Kasumi-1 (cell line): ENCODE measurements at places on chromosomes 12 and 14.
A peak's percentile ranks its signal among the peaks of the same experiment; 100 is the strongest.

DNA sequence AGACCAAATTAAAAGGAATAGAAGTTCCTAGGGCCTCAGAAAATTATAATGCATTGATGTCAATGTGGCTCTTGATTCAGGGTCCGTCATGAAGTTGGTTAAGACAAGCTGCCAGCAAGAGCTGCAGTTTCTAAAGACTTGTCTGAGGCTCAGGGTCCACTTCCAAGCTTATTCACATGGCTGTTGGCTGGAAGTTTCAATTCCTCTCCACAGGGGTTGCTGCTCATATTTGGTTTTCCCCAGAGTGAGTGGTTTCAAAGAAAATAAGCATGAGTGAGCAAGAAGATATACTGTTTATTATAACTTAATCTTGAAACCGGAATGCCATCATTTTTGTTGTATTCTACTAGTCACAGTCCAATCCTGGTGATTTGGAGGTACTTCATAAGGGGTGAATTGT lies 1247.4 kb downstream of the LRFN5 start:
- DNase-seq = no peak

DNA sequence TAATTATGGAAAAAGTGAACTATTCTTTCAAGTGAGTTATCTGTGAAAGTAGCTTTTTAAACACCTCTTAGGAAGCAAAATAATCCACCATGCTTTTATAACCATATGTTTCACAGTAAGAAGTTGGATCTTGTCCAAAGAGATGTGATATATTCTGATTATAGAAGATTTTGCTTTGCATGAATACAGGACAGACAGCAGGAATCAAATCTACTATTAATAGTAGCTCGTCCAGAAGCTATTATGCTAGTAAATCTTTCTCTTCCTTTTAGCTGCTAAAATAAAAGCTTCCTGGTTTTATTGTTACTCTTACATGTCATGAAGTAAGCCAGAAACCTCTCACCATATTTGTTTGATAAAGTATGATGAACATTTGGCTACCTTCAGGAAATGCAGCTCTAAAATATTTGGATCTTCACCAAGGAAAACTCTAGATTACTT lies 257.0 kb downstream of the IPO8 start:
- no peak for DNase-seq

GRCh38 chr12:60345442-60345841 lies 749.6 kb downstream of the SLC16A7 start:
- no peak for DNase-seq

GRCh38 chr14:45785240-45785639 lies 532.2 kb upstream of the MIS18BP1 start:
- no peak for DNase-seq

- DNase-seq = no peak
These were observed 2.9 kb downstream of the ATL1 start for GRCh38 chr14:50562841-50563240.

- no peak for DNase-seq
These were observed 3.8 kb upstream of the PLEKHG6 start for GRCh38 chr12:6306599-6307220.

GRCh38 chr14:63632932-63633514 lies 8.6 kb downstream of the WDR89 start:
- peak; percentile 75 for DNase-seq

GRCh38 chr14:102939820-102940561 lies 17.5 kb downstream of the AMN start:
- DNase-seq = no peak

- peak; percentile 44 for DNase-seq
These were observed 1.4 kb downstream of the ACTN1 start for GRCh38 chr14:68977718-68978171.

- DNase-seq = peak; percentile 11
These were observed 53.6 kb downstream of the CHST11 start for GRCh38 chr12:104510145-104510872.

GRCh38 chr14:95255487-95255886 lies 64.2 kb downstream of the CLMN start:
- DNase-seq = no peak

- DNase-seq = no peak
These were observed 3.7 kb upstream of the FERMT2 start for GRCh38 chr14:52954346-52955214.

GRCh38 chr14:99280852-99281251 lies 8.9 kb upstream of the BCL11B start:
- DNase-seq = no peak

DNA sequence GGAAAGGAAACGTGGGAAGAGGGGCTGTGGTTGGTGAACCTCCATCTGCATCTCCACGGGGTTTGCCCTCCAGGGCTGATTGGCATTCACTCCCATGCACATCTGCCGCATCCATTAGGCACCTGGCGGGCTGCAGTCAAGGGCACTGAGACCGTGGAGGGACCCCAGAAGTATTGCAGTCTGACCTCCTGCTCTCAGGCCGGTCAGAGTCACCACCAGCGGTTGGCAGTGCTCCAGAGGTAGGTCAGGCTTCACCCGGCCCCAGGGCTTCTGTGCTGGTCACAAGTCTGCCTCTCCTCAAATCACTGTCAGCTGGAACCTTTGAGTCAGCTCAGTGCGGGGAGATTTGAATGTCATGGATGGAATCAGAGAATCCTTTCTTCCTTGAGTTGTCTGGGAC lies 132.3 kb downstream of the PAPOLA start:
- no peak for DNase-seq

DNA sequence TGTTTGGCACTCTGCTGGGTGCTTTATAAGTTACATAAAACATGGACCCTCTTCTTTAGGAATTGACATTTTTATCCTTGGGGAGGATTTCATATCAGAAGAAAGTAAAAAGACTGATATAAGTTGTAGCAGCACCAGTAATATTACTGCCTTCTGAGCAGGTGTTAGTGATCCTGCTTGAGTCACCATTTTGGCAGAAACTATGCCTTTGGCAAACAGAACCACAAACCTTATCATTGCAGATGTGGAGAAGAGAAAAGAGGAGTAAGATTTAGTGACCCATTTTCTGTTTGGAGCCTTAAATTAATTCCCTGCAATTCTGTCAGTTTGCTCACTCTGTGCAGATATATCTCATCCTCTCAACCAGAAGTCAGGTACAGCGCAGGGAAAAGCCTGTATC lies 23.0 kb downstream of the ZNF410 start:
- DNase-seq = no peak

GRCh38 chr14:40265096-40265495 lies 832.9 kb upstream of the FBXO33 start:
- no peak for DNase-seq

DNA sequence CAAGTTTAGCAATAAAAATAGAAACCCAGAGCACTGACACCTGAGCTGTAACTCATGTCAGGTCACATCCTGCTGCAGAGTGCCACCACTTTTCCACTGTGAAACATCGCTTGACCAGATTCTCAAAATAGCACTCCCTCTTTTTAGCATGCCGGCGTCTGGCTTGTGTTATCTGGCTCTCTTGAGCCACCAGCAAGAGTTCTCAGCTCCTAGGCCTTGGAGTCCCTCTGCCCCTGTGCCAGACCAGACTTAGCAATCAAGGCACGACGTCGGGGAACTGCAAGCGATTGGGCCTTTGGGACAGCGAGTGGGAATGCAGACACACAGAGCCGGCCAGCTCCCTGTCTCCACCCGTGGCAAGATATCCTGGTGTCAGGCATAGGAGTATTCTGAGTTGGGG lies 52.5 kb downstream of the SPIC start:
- DNase-seq = no peak

DNA sequence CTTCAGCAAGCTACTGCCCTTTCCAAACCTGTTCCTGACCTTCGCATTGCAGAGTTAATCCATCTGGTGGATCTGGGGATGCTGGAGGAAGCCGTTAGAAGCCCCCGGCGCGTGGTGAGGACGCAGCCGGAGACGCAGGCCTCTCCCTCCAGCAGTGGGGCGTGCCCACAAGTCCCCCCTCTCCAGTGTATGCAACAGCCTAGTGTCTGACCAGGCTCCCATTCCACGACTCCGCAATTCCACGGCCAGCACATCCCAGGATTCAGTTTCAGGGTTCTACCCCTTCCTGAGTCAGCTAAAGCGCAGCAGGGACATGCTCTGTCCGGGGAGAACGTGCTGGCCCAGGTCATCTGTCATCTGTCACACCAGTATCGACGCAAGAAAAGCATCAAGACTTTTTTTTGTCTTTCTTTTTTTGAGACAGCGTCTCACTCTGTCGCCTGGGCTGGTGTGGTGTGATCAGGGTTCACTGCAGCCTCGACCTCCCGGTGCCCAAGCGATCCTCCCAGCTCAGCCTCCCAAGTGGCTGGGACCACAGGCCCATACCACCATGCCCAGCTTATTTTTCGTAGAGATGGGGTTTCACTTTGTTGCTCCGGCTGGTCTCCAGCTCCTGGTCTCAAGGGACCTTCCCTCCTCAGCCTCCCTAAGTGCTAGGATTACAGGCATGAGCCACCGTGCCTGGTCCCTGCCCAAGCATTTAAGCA lies 8.0 kb upstream of the DYNC1H1 start:
- DNase-seq = no peak

GRCh38 chr12:55074806-55075205 lies 51.4 kb upstream of the OR9K2 start:
- DNase-seq = no peak

DNA sequence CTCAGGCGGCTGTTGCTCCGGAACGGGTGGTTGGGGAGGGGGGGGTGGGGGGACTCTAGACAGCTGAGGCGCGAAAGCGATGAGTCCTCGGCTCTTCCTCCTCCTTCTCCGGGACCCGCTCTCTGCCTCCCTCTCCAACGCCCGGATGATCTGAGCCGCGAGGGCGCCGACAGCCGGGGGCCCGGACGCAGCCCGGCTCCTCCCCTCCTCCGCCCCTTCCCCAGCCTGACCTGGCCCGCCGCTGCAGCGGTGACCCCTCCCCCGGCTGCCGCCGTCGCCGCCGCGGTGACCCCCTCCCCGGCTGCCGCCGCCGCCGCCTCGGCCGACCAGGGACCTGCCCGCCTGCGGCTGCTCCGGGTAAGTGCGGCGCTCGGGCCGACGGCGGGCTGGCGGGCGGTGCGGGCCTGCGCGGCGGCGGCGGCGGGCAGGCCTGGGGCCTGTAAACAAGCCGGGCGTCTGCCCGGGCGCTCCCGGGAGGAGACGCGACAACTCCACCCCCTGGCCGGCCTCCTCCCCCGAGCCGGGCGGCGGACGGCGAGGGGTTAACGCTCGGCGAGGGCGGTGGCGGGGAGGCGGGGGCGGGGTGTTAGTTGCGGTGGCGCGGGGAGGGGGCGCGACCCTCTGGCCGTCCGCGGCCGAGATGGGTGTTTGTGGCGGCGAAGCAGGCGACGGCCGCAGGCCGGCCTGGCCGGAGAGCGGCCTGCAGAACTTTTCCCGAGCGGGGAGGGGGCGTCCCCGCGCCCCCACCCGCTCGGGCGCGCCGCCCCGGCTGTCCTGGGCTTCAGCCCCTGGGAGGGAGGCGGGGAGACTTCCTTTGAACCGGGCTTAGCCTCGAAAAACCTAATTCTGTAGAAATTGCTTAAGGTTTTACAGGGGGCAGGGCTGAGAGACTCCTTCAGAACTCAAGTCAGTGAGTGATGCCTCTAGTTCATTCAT lies 568 bp downstream of the PPM1A start:
- peak; percentile 59 for DNase-seq

DNA sequence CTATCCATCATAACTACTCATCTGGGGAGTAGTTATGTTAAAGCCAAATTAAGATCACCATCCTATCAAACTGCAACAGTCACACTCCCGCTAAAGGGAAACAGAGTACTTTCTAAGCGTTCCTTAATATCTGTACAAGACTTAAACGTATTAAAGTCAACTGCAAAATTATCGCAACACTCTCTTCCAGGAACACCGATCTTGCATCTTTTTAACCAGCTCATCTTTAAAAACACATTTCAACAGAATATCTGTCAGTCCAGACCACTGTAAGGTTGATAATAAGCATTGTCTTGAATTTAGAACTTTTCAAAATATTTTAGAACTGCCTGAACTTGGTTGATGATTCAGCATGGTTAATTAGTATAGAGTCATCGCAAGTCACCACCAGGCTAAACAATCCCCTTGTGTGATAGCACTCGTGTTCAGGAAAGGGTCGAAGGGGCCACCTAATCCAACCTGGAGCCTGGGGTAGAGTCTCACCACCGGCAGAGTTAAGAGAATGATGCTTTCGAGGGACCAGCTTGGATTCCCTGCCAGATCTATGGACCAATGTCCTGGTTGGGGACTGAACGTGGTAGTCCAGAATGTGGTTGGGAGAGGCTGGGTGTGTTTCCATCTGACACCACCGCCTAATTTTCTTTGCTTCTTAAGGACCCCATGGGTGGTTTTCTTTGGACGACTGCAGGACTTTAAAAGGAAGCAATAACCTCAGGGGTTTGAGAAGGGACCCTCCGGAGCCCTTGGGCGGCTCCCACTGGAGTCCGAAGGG lies 890 bp downstream of the SPTLC2 start:
- peak; percentile 54 for DNase-seq

GRCh38 chr12:6361834-6362233 lies 13.5 kb downstream of the SCNN1A start:
- no peak for DNase-seq

DNA sequence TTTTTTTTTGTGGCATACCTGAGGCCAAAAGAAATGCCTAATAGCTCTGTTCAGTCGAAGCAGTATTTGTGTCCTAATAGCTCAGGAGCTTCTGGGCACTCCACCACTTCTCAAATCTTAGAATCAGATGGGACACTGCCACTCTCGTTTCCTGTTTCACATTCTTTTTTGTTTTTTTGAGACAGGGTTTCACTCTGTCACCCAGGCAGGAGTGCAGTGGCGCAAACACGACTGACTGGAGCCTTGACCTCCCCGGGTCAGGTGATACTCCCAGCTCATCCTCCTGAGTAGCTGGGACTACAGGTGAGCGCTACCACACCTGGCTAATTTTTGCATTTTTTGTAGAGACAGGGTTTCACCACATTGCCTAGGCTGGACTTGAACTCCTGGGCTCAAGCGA lies 52.7 kb downstream of the SPPL3 start:
- DNase-seq = no peak

GRCh38 chr14:65446159-65446558 lies 33.6 kb downstream of the FUT8 start:
- no peak for DNase-seq

DNA sequence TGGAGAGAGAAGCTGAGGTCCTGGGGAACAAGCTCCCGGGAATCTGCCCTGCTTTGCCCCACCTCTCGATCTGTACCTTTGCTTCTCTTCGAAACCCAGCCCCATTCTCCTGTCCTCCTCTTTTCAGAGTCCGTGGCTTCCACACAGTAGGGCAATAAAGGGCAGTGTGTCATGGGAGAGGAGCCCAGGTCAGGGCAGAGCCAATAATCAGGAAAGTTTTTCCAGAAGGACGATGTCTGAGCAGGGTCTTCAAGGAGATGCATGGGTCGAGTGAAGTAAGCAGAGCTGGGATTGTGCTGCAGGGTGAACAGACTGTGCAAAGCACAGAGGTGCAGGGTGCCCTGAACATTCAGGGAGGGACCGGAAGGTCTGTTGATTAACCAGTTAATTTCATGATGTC lies 22.1 kb upstream of the SERPINA4 start:
- DNase-seq = no peak
